Activated CD8-positive, alpha-beta memory T cell treated with anti-CD3 and anti-CD28 coated beads, Interleukin-2, amount 50 U/mL, for 4 hours (primary cell): ENCODE measurements at places on chromosomes 3 and 15.

GRCh38 chr15:40307421-40308211 lies at the start of gene PLCB2:
TSS of gene PLCB2 (minus strand) at chr15:40307935. CDS start at chr15:40307672, 263 bp downstream.
- peak; percentile 61 for DNase-seq

DNA sequence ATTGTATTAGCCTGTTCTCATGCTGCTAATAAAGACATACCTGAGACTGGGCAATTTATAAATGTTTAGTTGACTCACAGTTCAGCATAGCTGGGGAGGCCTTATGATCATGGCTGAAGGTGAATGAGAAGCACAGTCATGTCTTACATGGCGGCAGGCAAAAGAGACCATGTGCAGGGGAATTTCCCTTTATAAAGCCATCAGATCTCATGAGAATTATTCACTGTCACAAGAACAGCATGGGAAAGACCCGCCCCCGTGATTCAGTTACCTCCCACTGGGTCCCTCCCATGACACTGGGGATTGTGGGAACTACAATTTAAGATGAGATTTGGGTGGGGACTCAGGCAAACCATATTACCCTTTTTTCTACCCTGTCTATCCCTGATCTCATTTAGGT lies 51.5 kb upstream of the MYZAP start:
- no peak for DNase-seq

DNA sequence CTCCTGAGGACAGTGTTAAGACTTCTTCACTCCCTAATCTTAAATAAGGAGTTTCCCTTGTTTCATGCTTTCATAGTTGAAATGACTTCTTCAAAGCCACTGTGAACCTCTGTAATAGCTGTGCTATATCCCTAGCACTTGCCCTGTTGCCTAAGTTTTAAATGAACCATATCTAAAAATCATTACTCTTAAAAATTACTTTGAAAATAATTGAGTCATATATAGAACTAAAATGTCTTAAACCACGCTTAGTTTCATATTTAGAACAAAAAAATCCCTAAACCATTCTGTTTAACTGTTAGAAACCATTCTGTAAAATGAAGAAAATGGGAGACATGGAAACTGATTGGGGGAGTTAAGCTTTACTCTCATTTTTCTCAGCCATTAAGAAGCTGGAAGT lies 29.8 kb downstream of the DNAJC19 start:
- DNase-seq: no peak

- no peak for DNase-seq
Measured at GRCh38 chr3:44596621-44597020, 11.9 kb downstream of the ZNF660 start.

DNA sequence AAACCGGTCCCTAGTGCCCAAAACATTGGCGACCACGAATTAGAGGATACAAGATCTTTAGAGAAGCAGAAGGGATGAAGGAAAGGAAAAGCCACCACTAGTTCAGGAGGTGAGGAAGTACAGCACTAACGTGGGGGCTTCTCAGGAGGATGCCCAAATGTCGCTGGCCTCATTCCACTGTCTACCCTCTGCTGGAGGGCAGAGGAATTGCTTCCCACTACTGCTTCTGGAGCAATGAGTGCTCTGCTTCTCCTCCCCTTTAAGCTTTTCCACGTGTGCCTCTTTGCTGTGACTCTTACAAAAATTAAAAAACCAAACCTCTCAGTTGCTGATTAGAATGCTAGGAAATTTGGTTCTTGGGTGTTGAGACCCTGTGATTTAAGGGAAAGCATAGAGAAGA lies 281.3 kb downstream of the CLSTN2 start:
- DNase-seq: no peak

- DNase-seq: no peak
Measured at GRCh38 chr3:141330718-141331376, 37.5 kb upstream of the ZBTB38 start.

DNA sequence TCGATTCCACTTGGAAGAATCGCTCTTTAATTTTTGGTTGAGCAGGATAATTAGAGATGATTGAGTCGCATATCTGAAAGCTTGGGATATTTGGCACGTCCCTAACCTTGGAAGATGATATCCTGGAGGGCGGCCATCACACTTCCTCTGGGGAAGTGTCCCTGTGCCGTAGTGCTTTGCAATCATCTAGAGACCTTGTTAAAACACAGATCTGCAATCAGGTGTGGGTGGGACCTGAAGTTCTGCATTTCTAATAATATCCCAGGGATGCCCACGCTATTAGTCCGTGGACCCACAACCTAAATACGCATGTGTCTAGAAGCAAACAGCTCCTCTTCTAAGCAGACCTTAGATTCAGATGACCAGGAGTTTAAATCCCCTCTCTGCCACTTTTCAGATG lies 20.5 kb downstream of the MYO1E start:
- no peak for DNase-seq

DNA sequence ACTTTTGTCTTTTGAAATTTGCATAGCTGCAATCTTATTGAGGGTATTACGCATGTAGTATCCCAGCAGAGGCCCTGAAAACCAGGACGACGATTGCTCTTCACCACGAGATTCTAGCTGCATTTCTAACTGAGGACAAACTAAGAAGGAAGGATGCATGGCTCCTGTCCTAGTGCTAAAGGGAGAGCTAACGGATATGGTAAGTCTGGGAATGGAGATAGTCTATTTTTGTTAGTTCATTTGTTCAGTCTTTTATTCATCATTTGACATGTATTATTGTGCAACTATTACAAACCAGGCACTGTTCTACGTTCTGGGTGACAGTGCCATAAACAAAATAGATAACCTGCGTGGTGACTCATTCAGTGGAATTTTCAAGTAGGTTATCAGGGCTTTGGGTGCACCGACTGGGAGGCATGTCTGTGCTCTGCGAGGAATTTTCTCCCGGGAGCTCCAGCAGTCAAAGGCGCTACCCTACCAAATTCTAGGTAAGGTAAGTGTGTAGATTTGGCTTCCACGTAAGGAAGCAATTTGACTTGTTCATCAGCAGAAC lies 51.9 kb upstream of the ETV5 start:
- no peak for DNase-seq

- DNase-seq: no peak
Measured at GRCh38 chr3:144237351-144237750, 265.7 kb downstream of the DIPK2A start.

DNA sequence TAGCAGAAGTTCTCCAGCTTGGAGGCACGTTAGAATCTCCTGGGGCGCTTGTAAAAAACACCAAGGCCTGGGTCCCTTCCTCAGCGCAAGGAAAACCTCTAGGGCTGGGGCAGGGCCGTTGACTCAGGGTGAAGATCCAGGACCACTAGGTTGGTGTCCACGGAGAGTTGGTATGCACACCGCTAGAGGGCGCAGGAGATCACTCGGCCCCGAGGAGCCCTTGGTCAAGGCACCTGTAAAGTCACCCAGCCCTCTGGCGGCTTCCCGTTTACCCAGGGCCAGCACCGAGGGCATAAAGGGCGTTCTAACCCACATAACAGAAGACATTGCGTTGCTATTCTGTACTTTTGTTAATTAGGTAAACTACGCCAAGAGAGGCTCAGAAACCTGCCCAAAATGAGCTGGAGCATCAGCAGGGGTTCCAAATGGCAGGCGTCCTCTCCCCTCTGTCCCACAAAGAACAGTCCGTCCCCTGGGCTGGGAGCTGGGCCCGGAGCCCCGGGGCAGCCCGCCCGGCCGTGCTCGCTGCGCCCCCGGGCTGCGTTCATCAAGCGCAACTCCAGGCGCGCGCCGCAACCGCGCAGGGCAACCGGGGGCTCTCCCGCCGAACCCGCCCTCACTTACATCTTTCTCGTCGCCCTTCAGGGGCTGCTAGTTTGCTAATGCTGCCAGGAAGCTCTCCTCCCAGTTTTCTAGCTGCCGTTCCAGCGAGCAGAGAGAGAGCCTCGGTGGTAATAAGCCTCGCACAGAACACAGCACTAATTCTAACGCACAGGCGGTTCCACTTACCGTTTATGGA lies 332.1 kb downstream of the ARRDC4 start:
- peak; percentile 16 for DNase-seq

DNA sequence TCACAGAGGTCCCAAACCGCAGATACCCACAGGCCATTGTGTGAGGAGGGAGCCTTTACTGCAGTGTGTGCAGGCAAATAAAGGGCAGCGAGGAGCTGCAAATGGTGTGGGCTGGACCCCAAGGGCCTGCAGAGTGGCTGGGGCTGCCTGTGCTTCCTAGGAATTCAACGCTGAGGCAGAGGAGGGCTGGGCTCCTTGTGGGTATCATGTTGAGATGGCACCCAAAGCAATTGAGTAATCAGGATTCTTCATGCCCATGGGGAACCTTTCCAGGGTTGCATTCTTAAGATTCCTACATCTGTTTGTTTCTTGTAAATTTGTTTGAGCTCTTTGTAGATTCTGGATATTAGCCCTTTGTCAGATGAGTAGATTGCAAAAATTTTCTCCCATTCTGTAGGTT lies 85.4 kb upstream of the LIPC start:
- DNase-seq: no peak

- DNase-seq: no peak
Measured at GRCh38 chr3:35646081-35646480, 6.8 kb downstream of the ARPP21 start.

- DNase-seq: no peak
Measured at GRCh38 chr3:60932170-60932569, 319.1 kb downstream of the FHIT start.

DNA sequence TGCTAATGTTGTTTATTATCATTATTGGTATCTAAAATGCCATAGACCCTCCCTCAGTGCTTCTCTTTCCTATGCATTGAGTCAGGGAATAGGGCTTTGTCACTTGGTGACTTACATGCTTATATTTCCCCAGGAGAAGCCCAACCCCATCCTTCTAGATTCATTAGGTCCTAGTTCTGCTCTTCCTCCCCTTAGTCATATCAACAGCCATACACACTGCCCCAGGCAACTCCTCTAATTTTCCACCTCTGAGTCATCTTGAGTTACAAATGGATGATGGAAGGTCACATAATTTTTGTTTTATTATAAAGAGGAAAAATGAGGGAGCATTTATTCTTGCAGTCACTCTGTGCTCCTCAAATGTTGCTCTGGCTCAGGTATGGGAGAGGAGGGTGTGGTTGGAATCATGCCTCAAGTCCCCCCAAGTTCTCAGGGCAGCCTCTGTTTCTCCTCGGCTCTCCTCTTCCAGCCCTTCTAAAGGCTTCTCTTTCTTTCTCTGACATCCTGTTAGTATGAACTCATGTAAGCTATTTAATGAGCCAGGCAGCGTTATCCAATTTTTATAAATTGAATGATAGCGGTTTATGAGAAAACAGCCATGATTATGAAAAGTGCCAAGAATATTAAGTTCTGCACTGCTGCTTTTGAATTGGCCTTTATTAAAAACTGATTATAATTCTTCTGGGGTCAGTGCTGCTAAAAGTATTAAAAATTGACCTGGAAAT lies 45.6 kb upstream of the FSTL1 start:
- DNase-seq: no peak

- no peak for DNase-seq
Measured at GRCh38 chr3:44513513-44513912, 36.0 kb upstream of the ZNF445 start.

DNA sequence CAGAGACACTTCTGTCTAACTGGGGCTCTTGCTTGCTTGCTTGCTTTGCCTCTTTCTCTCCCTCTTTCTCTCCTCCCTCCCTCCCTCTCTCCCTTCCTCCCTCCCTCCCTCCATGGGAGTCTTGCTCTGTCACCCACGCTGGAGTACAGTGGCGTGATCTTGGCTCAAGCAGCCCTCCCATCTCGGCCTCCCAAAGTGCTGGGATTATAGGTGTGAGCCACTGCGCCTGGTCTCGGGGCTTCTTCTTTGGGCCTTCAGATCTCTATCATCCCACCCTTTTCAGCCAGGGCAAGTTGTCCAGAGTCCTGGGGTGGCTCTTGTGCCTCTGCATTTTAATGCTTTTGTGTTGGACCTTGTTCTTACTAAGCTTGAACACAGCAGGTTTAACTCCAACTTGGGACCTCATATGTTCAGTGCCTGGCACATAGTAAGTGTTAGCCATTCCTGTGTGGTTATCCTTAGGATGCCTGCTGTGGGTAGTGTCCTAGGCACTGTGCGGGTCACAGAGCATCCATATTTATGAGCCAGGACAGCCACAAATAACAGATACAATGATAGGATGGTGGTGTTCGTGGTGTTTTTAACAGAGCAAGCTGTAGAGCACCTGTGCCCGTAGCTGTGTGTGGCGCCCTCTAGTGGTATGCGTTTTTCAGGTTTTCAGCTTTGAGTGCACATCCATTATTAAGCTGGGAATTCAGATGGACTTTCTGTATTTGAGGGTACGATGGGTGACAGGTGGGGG lies 75.1 kb downstream of the CCK start:
- peak; percentile 72 for DNase-seq

GRCh38 chr3:139797724-139798343 lies 120.1 kb upstream of the NMNAT3 start:
- no peak for DNase-seq

- no peak for DNase-seq
Measured at GRCh38 chr3:186102687-186103086, 6.2 kb downstream of the ETV5 start.

DNA sequence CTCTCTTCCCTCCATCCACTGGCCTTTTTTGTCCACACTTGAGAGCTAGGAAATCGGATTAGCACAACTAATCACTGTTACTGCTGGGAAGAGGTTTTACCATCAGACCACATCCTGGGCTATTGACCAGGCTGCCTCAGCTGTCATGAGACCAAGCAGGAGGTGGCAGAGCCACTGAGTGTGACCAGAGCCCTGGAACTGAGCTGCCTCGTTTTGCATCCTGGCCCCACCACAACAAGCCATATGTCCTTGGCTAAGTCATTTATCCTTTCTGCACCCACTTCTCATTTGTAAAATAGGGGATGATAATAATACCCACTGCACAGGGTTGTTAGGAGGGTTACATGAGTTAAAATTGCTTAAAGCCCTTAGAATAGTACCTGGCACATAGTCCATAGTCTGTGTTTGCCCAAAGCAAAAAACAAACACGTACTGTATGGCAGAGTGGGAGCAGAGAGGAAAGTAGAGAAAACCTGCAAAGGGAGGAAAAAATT lies 34.1 kb downstream of the TMEM158 start:
- no peak for DNase-seq

- DNase-seq: no peak
Measured at GRCh38 chr15:98177966-98178592, 217.6 kb downstream of the ARRDC4 start.

- no peak for DNase-seq
Measured at GRCh38 chr3:53489787-53490458, 4.5 kb upstream of the CACNA1D start.

GRCh38 chr3:93981649-93982048 lies 1.7 kb downstream of the ARL13B start:
- no peak for DNase-seq

GRCh38 chr15:39651881-39652280 lies 71.0 kb downstream of the THBS1 start:
- no peak for DNase-seq

GRCh38 chr15:70083946-70084345 lies 13.8 kb downstream of the TLE3 start:
- no peak for DNase-seq

- no peak for DNase-seq
Measured at GRCh38 chr3:110925798-110926197, 145.8 kb upstream of the NECTIN3 start.

- DNase-seq: no peak
Measured at GRCh38 chr3:187286467-187287059, 5.0 kb downstream of the MASP1 start.

- DNase-seq: no peak
Measured at GRCh38 chr3:186630950-186631641, 9.1 kb upstream of the FETUB start.

- no peak for DNase-seq
Measured at GRCh38 chr3:102189541-102189940, 245.3 kb upstream of the ZPLD1 start.
